Skeletal muscle cell (primary cell): ENCODE measurements at places on chromosomes 3 and 15.

GRCh38 chr3:54366839-54367238 lies 244.5 kb downstream of the CACNA2D3 start:
- DNase-seq = no peak

DNA sequence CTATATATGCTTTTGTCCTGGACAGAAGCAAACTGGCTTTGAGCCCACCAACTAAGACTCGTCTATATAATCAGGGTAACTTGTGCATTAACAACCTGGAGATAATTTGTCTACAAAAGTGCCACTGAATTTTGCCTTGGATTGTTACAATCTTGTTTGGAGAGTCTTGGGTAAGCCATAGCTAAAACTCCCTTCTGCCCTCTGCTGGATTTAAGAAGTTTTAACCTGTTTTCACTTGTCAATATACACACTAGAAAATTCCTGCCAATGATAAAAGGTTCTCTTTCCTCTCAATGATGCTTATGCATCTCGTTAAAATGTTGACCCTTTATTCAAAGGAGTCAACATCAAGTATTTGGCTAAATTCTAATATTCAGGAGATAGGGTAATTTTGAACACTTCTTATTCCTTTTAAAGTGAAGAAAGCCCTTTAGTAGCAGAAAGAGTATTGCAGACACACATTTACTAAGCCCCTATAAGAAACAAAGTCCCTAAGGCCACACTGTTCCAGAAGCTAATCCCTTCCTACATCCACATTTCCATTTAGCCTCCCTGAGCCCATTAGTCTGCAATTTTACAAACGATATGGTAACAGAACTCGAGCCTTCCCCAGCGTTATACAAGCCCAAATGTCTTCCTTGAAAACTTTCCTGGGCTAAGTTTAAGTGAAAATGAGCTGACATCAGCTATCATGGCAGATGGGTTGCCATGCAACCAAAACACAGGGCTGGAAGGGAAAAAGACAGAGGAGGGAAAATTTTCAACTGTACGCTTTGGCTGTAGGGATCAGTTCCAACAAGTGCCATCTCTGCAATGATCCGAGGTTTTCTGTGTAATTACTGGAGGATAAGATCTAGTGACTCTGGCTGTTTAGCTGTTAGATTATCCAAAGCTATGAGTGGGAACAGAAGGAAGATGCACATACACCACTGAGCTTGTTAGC lies 75.9 kb upstream of the FGF12 start:
- DNase-seq = no peak

DNA sequence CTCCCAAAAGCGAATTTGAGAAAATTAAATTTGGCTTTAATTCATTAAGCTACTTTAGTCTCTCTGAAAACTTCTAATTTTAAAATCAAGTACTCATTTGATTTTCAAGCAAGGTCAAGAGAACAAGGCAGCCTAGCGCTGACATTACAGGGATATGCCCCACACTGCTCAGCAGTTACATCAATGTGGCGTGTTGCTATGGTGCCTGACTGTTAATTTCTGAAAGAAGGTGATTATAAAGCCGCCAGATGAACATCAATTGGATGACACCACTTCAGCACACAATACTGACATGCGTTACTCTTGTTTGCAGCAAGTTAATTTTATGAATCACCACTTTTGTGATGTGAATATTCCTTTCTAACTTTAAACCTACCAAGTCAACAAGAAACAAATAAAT lies 284.4 kb downstream of the FOXP1 start:
- no peak for DNase-seq

- no peak for DNase-seq
Measured at GRCh38 chr15:83012636-83013035, 1.2 kb upstream of the C15orf40 start.

DNA sequence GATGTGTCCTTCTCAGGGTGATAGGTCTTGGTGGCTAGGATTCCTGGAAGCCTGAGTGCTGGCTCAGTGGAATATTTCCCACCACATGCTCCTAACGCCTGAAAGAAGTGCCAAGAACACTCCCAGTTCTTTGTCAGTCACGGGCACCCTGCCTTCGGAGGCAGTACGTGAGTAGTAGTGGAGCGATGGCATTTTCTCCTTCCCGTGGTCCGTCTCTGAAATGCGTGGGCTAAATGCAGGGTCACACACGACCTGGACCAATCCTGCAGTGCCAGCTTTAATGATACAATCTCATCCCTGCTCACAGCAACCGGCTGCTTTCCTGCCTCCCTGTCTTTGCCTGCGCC lies 14.5 kb downstream of the H1-8 start:
- DNase-seq = no peak

GRCh38 chr3:108234387-108234957 lies 12.2 kb upstream of the IFT57 start:
- peak; percentile 46 for DNase-seq

- no peak for DNase-seq
Measured at GRCh38 chr3:137771401-137772213, 7.5 kb downstream of the SOX14 start.

DNA sequence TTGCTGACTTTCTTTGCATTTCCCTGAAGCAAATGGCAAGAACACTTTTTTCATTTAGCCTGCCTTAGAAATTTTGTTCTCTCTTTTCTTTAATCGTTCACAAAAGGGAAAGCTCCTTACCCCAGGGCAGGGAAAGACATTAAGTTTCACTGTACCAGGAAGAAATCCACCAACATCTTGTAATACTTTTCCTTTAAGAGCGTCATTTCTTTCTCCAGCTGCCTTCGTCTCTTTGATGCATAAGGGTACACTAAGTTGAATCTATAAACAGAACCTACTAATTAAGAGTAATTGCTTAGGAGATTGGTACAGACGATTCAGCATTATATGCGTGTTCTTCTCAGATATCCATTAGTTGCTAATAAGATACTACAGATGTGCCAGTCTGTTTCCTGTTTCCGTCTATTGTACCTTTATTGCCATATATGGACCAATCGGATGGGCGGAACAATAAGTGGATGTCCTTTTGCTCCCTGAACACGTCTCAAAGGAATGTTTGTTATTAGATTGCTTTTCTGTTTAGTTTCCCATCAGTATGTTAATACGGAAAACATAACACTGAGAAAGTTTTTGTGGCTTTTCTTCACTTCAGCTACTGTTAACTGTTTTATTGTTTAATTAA lies 276.7 kb upstream of the RARB start:
- DNase-seq = no peak

DNA sequence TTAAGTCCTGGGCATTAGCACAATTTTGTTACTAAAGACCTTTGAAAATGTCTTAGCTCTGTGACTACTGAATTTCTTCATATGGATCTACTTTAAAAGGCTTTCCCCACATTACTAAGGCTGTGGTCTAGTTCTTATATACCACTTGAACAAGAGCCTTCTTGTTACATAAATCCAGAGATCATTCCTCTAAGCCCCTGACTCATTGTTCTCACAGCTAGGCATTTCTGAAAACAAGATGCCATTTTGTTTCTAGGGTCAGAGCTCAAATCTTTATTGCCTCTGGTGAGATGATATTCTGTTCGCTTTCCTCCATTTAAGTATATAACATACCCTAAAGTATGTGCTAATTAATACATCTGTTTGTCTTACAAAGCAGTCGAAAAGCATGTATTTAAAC lies 29.8 kb upstream of the LPP start:
- DNase-seq = peak; percentile 47
